ENCODE measurements at places on chromosomes 13 and 19. TPM values are rescaled to one million over a fixed set of nuclear protein-coding genes. Genes with fewer than 3 reads are reported as not detected.

DNA sequence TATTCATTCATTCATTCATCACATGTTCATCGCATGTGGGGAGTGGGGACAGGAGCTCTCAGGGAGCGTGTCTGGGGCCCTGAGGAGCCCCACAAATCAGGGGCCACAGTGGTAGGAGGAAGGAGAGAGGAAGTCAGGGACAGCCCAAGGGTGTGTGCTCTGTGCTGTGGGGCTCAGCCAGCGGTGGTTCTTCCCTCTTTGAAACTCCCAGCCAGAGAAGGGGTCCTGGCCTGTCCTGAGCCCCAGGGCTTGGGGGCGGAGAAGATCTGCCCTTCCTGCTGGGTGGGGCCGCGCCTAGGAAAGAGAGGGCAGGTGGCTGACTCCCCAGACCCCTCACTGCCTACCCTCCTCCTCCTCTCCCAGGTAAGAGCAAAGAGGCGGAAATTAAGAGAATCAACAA, 14.6 kb downstream of the AP2A1 start:
- DNase-seq = no peak

DNA sequence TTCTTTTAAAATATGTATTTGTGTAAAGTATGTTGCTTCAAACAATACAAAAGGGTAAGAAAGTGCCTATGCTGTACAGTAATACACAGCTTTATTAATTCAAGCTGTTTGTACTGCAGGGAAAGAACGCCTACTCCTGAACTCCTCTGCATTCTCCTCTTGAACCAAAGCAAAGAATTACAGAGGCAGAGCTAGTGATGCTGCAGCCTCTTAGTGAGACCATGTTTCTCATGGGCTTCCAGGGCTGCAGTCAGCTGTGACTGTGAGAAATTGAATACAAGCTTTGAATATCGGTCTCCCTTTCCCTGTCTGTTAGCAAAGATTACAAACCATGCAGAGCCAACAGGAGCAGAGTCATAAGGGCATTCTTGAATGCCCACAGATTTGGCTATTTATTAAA, 248.5 kb downstream of the SLITRK1 start:
- no peak for DNase-seq

The IGFL1 gene
- total RNA-seq = not detected

The SHFL gene
- total RNA-seq = 6.8 TPM

The ZNF442 gene
- total RNA-seq = 3.8 TPM

DNA sequence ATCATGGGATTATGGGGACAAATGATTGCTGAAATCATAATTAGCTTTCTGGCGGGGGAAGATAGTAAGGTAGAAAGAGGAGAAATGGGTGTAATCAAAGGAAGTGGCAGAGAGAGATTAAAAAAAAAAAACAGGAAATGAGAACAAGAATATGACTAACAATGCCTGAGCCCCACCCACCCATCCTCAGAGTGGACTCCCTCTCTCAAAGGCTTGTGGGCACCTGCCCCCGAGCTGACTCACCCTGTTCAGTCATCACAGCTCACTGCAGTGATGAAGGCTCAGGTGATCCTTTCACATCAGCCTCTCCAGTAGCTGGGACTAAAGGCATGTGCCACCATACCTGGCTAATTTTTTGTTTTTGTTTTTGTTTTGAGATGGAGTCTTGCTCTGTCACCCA, 26.4 kb upstream of the TPT1 start:
- no peak for DNase-seq

The TICAM1 gene
- total RNA-seq = 8.6 TPM
